ENCODE measurements at places on chromosomes 12 and 14.

DNA sequence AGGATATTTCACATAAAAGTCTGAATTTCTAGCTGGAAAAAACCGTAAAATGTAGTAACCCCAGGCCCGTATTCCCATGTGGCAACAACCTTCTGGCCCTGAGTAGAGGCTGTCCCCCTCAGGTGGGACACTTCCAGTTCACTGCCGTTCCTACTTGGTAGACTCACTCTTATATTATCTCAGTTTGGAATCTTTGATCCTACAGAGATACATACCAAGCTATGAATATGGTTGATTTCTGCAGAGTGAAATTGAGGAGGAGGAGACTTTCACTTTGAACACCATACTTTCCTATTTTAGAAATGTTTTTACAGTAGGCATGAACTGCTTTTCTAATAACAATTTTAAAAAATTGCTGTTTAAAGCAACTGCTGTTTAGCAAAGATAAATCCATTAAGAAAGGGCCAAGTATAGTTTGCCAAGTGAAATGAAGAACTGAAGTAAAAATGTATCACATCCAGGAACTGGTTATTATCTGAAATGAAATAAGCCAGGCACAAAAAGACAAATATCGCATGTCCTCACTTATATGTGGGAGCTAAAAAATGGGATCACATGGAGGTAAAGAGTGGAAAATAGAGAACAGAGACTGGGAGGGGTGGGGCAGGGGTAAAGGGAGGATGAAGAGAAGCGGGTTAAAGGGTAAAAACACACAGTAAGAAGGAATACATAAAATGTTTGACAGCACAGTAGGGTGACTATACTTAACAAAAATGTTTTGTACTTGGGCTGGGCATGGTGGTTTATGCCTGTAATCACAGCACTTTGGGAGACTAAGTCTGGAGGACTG, 92.8 kb upstream of the METAP2 start:
- DNase-seq = no peak

- DNase-seq = no peak
These were observed 159.2 kb downstream of the GCH1 start for GRCh38 chr14:54743382-54743781.

DNA sequence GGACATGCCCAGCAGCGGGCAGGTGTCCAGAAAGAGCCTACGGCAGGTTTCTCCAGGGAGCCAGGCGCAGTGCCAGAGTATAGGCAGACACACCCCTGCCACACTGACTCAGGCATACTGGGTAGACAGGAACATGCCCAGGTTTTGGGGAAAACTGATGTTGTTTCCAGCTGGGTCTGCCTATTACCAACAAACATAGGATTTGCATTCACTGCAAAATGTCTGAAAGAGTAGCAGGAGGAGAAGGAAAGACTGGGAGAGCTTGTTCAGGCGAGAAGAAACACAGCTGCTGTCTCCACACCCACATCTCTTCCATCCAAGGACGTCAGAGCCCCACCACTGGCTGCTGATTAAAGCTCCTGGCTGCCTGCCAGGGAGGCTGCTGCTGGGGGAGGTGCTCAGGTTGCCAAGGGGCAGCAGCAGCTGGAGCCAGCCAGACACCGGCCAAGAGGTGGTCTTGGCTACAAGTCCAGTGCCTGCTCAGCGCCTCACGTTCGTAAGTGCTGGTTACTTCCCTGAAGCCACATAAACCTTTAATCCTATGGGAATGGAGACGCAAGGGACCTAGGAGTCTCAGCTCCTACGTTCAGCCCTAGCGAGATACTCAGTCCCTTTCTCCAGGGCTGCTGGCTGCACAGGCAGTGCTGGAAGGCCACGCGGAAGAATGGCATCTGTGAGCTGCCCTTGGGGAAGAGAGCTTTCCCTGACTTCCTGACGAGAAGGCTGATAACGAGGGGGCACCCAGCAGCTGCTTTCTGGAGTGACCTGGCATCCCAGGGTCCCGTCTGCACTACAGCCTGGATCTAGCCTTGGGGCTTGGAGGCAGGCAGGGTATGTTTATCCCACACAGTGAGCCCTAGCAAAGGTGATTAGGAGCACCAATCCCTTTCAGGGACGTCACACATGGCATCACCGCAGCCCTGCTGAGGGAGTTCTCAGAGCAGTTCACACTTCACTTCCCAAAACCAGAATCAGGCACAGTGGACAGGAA, 58.1 kb downstream of the PLEKHG3 start:
- DNase-seq = peak; percentile 87

GRCh38 chr12:59446116-59446515, 149.7 kb upstream of the SLC16A7 start:
- no peak for DNase-seq

- DNase-seq = no peak
These were observed 102.4 kb downstream of the SYT1 start for GRCh38 chr12:78966926-78967325.

DNA sequence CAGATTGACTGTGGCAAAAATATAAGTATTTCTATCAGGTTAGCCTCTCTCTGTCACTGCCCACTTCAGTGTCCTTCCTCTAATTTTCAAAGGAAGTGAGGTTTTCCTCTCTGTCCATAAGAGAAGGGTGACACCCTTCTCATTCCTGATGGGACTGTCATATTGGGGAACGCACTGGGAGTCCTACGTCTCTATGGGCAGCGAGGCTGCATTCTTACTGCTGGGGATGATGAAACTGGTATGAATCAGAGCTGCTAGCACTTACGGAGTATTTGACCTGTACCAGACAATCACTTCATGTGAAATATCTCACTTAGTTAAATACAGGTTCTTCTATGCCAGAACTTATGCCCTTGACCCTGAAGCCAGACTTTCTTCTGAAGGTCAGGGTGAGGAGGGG, 436.3 kb downstream of the DPF3 start:
- no peak for DNase-seq

- DNase-seq = no peak
These were observed 28.9 kb downstream of the VDR start for GRCh38 chr12:47875746-47876439.

DNA sequence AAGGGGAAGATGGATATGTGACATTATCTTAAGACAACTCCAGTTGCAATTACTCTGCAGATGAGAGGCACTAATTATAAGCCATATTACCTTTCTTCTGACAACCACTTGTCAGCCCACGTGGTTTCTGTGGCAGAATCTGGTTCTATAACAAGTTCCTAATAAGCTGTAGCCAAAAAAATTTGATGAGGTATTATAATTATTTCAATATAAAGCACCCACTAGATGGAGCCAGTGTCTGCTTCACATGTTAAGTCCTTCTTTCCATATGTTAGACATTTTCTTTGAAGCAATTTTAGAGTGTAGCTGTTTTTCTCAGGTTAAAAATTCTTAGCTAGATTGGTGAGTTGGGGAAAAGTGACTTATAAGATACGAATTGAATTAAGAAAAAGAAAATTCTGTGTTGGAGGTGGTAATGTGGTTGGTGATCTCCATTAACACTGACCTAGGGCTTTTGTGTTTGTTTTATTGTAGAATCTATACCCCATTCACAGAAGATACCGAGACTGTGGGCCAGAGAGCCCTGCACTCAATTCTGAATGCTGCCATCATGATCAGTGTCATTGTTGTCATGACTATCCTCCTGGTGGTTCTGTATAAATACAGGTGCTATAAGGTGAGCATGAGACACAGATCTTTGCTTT, 36.9 kb downstream of the PSEN1 start:
- DNase-seq = peak; percentile 59

GRCh38 chr12:4119157-4119761, 154.3 kb upstream of the CCND2 start:
- DNase-seq = no peak

- no peak for DNase-seq
These were observed 86.5 kb downstream of the FOXA1 start for GRCh38 chr14:37508503-37508902.

DNA sequence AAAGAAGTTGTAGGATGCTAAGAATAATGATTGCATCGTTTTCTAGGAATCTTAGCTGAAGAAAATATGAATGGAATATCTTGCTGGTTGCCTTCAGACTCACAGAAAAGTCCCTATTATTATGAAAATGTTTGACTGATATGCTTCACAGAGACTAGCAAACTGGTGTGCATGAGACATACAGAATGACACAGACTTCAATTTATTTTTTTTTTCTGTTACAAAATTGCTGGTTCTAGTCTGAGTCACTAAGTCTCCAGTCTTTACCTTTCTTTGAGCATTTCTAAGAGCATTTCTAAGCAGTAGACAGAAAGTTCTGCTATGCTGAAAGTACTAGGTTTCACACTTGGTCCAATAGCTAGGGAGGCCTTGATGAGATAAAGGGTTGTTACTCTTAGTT, 377.6 kb upstream of the ATP2B1 start:
- DNase-seq = no peak

- peak; percentile 62 for DNase-seq
These were observed 58.0 kb downstream of the LGMN start for GRCh38 chr14:92690171-92691011.

DNA sequence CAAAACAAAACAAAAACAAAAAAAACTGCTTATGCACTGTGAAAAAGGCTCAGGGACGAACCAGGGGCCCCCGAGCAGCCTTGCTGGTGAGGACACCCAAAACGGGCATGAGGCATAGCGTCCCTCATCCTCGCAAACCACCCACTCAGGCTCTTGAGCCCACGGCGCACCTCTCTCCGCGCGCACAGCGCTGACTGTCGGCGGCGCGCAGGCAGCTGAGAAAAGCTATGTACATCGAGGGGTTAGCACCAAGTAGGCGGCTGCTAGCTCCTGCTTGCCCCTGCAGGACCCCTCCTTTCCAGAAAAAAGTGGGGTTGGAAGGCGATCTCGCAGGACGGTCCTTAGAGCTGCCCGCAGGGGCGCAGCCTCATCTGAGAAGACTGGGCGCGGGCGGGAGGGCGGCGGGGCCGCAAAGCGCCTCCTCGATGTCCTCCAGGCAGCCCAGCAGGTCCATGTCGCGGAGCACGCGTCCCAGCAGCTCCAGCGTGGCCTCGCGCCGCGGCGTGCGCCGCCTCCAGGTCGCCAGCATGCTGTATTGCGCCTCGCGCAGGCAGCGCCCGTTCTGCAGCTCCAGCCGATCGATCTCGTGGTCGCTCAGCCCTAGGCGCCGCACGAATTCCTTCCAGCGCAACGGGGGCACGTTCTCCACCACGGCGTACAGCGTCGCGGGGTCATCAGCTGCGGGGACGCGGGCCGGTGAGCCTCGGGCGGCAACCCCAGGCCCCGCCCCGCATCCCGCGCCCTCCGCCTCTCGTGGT, 12.8 kb downstream of the TNFRSF1A start:
- DNase-seq = no peak

DNA sequence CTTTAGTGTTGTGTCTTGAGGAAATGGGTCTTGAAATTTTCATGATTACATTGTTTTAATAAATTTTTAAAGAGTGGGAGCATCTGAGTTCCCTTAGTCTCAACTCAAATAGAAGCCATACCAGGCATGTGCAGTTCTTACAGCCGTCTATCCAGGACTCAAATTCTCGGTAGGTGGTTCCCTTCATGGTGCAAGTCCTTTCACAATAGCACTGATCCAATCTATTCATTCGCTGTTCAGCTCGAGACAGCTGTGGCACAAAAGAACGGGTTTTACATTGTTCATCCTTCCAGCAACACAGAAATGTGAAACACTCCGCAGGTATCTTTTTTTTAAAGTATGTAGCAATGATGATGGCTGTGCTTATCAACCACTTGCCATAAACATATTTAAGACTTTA, 100.2 kb downstream of the NELL2 start:
- no peak for DNase-seq

- DNase-seq = no peak
These were observed 238.1 kb downstream of the APAF1 start for GRCh38 chr12:98883231-98883630.

- DNase-seq = no peak
These were observed 178.9 kb upstream of the NRXN3 start for GRCh38 chr14:77991128-77991772.

DNA sequence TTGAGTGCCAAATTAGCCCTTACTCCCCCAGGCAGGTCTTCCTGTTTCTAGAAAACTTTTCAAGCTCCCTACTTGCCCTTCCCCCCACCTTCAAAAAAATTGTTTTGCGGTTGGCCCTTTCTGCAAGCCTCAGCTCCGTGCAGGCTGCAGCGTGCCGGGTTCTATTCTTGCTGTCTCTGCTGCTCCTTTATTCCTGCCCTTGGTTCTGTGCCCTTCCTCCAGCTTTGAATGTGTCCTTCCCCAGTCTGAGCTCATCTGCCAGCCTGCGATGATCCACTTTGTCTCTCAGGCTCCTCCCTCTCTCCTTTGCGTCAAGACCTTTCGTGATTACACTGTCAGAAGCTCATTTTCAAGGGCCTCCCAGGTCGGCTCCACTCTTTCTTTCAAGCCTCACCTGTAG, 98.6 kb downstream of the IRF2BPL start:
- DNase-seq = no peak

GRCh38 chr12:53499266-53500141, at the start of gene MAP3K12:
MAP3K12 (minus strand) TSS chr12:53499458; CDS start chr12:53487391, 12,067 bp downstream.
- no peak for DNase-seq

- no peak for DNase-seq
These were observed 1279.1 kb upstream of the FLRT2 start for GRCh38 chr14:84250893-84251292.
